ENCODE measurements at places on chromosomes 11 and 22. TPM values are rescaled to one million over a fixed set of nuclear protein-coding genes. Genes with fewer than 3 reads are reported as not detected.

DNA sequence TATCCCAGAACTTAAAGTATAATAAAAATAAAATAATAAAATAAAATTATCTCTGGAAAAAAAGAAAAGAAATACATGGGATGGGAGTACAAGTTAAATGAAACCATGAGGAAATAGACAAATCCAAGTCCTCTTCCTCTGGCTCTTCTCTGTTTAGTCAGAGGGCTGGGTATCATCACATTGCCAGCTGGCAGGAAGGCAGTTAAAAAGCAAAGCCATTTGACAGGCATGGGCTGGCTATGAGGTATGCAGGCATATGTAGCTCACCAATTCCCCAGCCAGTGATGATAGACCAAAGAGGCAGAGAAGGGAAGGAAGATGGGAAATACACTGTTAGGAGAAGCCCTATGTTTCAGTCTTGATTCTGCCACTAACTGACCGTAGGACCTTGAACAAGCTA lies 6.5 kb downstream of the LYVE1 start:
- DNase-seq: no peak

- no peak for DNase-seq
Measured at GRCh38 chr11:65133724-65134123, 595 bp downstream of the SYVN1 start.

DNA sequence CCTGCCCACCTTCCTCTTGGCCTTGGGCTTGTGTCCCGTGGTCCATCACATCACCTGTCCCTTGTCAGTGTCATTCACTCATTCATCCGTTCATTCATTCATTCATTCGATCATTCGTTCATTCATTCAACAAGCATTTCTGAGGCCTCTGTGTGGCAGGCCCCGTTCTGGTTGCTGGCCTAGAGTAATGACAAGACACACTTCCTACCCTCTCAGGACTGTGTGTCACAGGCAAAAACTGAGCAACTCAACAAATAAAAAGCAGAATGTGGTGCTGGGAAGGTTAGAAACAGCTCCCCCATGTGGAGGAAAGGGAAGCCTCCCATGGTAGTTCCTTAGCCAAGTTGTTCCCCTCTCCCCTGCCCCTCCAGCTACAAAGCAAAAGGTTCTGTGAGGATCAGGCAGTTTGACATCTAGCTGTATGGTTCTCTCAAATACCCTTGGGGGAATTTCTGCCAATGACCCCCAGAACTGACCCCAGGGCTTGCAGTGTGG lies 1.6 kb upstream of the OMP start:
- no peak for DNase-seq

DNA sequence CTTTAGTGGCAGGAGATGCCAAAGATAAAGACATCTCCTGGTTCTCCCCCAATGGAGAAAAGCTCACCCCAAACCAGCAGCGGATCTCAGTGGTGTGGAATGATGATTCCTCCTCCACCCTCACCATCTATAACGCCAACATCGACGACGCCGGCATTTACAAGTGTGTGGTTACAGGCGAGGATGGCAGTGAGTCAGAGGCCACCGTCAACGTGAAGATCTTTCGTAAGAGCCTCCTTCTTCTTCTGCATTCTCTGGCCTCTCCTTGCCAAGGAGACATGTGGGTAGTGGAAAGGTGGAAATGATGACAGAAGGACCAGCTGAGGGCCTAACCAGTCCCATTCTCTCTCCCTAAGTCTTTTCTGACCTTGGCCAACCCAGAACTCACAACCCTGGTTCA lies 110.1 kb upstream of the TTC12 start:
- no peak for DNase-seq

Gene CRYBB3
- polyA plus RNA-seq: 0.16 TPM

Gene PKNOX2
- 14.6 TPM for polyA plus RNA-seq

Gene TCN2
- polyA plus RNA-seq: 56.7 TPM

Gene OR8G5
- not detected for polyA plus RNA-seq

Gene NXPE2
- 0.47 TPM for polyA plus RNA-seq

Gene OR8A1
- polyA plus RNA-seq: 0.03 TPM
